ENCODE measurements at places on chromosomes 7 and 10. TPM values are rescaled to one million over a fixed set of nuclear protein-coding genes. Genes with fewer than 3 reads are reported as not detected.

Gene PRDX3
- 203 TPM for total RNA-seq

Gene ERVW-1
- not detected for total RNA-seq

GRCh38 chr7:112495810-112496462 lies 15.1 kb downstream of the LSMEM1 start:
- no peak for DNase-seq

GRCh38 chr7:2982831-2983230 lies 60.8 kb downstream of the CARD11 start:
- DNase-seq, result no peak

- DNase-seq, result no peak
Measured at GRCh38 chr10:127408733-127409132, 140.4 kb upstream of the NPS start.

DNA sequence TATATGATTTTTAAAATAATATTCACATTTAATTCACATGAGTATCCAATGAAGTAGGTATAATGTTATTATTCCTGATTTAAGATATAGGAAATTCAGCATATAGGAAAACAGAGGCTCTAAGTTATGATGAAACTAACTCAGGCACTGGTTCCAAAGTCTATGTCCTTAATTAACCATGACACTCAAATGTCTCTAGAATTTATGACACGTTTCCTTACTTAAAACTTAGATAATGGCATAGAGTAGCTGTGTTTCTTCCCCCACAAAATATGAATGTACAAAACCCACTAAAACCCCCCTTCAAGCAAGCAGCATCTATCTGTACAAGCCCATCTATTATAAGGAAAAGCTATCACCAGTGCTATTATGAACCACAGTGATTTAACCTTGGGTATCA lies 72.9 kb upstream of the CDK1 start:
- no peak for DNase-seq

GRCh38 chr10:70652761-70653657 lies 19.3 kb upstream of the ADAMTS14 start:
- DNase-seq, result peak; percentile 97

DNA sequence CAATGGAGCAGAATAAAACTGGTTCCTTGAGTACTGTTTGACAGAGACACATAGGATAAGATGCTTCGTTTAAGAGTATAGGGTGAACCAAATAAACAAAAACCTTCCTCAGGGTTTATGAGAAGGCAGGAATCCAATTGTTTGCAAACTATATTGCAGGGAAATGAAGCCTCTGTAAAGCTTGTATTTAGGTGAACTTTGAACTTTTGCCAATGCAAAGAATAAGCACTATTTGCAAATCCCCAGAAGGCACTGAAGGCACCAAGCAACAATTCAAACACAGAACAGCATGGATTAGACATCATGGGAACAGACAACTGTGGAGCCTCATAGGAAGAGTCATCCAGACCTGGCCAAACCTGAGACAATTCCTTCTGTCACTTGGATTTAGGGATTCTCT lies 47.1 kb upstream of the WASL start:
- DNase-seq, result no peak

DNA sequence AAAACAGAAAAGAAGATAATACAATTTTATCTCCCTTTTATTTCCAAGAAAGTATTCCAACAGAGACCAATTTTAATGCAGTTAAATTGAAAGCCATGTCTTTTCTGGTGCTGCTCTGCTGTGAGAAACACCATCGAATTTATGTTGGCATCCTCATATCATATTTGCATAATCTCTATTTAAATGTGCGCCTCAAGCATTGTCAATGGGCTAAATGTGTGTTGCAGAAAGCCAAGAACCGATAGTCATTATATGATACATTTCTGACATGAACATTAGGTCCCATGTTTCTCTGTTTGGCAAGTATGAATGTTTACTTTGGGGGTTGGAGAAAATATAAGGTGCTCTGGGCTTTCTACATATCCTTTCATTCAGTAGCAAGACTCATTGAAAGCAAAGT lies 1023.5 kb upstream of the CELF2 start:
- no peak for DNase-seq
